Mesothelial cell of epicardium (in vitro differentiated cells): ENCODE measurements at places on chromosomes 6 and 20. TPM values are rescaled to one million over a fixed set of nuclear protein-coding genes. Genes with fewer than 3 reads are reported as not detected.

The HCRTR2 gene
- total RNA-seq: 0.11 to 0.18 TPM in 2 of 3 replicates, not detected in the other

The PPIL1 gene
- total RNA-seq: 32.7 to 34.3 TPM (median 34.2 TPM) in 3 replicates

- no peak for DNase-seq
Observed at GRCh38 chr6:5036269-5036668, 32.4 kb upstream of the RPP40 start.

The TTLL9 gene
- total RNA-seq: 0.52 to 0.86 TPM (median 0.67 TPM) in 3 replicates

DNA sequence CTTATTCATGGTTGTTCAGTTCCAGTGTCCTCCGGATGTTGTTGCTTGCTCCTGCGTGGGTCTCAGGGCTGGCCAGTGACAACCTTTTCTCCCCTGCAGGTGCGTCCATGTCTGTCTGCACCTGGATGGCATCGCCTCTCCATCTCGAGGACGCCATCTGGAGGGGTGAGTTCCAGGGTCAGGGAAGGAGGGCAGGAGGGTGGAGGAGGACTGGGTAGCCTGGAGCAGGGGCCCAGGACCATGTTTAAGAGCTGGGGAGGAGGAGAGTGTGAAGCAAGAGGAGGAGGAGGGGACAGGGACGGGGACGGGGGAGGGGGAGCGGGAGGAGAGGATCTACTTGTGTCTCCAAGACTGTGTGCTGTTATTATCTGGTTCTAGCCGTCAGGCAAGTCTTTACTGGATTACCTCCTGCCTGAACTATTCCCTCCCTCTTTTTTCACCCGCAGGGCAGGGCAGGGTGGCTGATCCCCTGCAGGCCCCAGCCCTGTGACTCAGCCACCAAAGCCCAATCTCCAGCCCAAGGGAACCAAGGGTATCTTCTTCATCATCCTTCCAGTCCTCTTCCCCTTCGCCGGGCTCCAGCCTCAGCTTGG lies 32.2 kb upstream of the TULP1 start:
- no peak for DNase-seq

DNA sequence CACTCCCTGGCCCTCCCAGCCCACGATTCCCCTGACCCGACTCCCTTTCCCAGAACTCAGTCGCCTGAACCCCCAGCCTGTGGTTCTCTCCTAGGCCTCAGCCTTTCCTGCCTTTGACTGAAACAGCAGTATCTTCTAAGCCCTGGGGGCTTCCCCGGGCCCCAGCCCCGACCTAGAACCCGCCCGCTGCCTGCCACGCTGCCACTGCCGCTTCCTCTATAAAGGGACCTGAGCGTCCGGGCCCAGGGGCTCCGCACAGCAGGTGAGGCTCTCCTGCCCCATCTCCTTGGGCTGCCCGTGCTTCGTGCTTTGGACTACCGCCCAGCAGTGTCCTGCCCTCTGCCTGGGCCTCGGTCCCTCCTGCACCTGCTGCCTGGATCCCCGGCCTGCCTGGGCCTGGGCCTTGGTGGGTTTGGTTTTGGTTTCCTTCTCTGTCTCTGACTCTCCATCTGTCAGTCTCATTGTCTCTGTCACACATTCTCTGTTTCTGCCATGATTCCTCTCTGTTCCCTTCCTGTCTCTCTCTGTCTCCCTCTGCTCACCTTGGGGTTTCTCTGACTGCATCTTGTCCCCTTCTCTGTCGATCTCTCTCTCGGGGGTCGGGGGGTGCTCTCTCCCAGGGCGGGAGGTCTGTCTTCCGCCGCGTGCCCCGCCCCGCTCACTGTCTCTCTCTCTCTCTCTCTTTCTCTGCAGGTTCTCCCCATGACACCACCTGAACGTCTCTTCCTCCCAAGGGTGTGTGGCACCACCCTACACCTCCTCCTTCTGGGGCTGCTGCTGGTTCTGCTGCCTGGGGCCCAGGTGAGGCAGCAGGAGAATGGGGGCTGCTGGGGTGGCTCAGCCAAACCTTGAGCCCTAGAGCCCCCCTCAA lies at the start of gene LTA:
TSS of gene LTA (plus strand) at position 249 of the 871 bp plus-strand sequence. CDS start at position 703, 454 bp downstream.
- no peak for DNase-seq

DNA sequence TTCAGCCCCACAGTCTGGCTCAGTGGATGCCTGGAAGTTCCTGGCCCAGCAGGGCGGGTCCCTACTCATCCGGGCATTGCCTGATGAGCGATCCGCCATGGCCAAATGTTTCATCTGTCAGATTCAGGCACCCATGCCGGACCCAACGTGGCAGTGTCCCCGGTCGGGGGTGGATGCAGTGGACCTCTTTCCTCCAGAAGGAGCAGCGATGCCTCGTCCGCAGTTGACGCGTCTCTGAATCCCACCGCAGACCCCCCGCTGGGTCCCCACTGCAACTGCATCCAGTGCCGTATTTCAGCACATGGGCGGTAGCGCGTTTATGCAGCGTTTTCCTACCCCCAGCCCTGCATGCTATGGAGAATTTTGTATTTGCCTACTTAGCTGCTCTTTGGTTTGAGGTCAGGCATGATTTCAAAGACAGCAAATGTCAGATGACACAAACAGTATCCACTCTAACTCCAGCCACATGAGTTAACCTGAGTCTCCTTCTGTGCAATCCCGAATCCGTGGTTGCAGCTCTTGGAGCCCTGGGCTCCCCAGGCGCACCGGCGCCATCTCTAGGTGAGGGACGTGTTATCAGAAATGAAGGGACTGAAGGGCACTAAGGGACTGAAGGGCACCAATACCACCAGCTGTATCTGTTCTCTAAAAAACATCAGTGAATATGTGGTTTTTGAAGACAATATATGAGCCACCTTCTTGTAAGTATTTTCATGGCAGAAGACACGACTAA lies 72.6 kb upstream of the THBS2 start:
- DNase-seq: no peak

The HCK gene
- total RNA-seq: not detected in 3 replicates

DNA sequence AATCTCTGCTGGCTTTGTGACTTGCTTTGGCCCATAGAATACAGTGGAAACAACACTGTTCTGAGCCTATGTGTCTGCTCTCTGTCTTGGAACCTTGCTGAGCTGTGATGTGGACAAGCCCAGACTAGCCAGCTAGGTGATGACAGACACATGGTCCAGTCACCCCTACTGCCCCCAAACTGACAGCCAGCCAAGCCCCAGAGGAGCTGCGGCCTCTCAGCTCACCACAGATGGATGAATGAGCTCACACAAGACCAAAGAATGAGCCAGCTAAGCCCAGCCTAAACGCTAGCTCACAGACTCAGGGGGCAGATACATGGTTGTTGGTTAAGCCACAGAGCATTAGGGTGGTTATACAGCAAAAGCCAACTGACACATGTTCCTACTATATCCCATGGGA lies 4.1 kb downstream of the AARS2 start:
- DNase-seq: no peak

The SDC4 gene
- total RNA-seq: 44.3 to 46.7 TPM (median 46.7 TPM) in 3 replicates

GRCh38 chr6:157645201-157645795 lies 177.7 kb upstream of the SNX9 start:
- DNase-seq: no peak

The SNAP91 gene
- total RNA-seq: 0.40 to 1.3 TPM (median 0.88 TPM) in 3 replicates

The EYS gene
- total RNA-seq: 0.52 to 0.69 TPM (median 0.60 TPM) in 3 replicates

GRCh38 chr6:3385660-3386151 lies 71.1 kb downstream of the SLC22A23 start:
- no peak for DNase-seq

- DNase-seq: no peak
Observed at GRCh38 chr6:25943887-25944286, 13.4 kb upstream of the SLC17A2 start.

GRCh38 chr20:22800129-22800528 lies 215.8 kb upstream of the FOXA2 start:
- no peak for DNase-seq

GRCh38 chr6:14721103-14721758 lies 524.6 kb upstream of the JARID2 start:
- DNase-seq: no peak

DNA sequence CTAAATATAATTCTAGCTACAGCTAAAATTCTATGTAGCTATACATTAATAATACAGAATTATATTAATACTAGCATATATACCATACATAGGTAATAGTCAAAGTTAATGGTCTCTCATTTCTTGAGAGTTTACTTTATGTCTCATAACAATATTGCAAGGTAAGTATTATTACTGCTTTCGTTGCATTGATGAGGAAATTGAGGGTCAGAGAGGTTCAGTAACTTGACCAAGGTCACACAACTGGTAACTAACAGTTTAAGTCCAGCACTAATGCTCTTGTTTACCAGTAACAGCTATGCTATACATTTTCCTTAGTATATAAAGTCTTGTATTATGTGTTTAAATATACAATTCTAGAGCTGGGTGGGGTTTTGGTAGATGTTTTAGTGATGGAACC lies 67.6 kb downstream of the AFG1L start:
- DNase-seq: no peak
